IMR-90 (cell line): ENCODE measurements at places on chromosomes 16 and 17. TPM values are rescaled to one million over a fixed set of nuclear protein-coding genes. Genes with fewer than 3 reads are reported as not detected.

DNA sequence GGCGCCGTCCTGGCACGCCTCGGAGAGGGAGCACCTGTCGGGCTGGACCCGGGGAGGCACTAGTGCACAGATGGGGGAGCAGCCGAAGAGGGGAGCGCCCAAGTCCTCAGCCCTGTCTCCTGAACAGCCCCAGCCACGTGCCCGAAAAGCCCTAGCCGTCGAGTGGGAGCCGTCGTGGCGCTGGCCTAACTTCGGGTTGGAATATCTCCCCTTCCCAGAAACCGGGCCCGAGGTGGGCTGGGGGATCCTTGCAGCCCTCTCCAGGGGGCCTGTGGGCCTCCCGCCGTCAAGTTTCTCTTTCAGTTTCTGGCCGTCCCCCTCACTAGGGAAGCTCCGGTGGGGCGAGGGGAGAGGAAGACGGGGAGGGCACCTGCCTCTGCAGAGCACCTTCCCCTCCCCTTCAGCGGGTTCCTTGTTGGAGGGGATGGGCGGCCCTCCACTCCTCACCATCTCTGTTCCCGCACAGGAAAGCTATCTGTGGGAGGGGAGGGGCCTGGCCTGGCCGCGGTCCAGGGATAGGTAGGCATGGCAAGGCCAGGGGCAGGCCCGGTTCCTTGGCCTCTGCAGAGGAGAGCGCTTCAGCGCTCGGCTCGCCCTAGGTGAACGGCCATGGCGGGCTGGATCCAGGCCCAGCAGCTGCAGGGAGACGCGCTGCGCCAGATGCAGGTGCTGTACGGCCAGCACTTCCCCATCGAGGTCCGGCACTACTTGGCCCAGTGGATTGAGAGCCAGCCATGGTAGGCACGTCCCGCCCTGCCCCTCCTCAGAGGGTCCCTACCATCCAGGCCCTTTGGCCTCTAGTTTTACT is 709 bp downstream of the STAT5A start:
- H3K27me3 ChIP-seq = no peaks in the 10 kb centered on the region; the same call in 1 of the 2 replicates
- H3K27ac ChIP-seq = no peak overlapping the region
- H3K4me1 ChIP-seq = peaks cover 14% of the 10 kb centered on the region
- no peaks in the 10 kb centered on the region for H3K36me3 ChIP-seq
- no peak for DNase-seq
- H3K4me3 ChIP-seq = peak overlapping the region; percentile 63

GRCh38 chr17:57447357-57447989 is 191.2 kb downstream of the MSI2 start:
- DNase-seq = no peak
- peaks cover 21% of the 10 kb centered on the region for H3K4me1 ChIP-seq
- H3K27ac ChIP-seq = no peak overlapping the region
- H3K27me3 ChIP-seq = no peaks in the 10 kb centered on the region

DNA sequence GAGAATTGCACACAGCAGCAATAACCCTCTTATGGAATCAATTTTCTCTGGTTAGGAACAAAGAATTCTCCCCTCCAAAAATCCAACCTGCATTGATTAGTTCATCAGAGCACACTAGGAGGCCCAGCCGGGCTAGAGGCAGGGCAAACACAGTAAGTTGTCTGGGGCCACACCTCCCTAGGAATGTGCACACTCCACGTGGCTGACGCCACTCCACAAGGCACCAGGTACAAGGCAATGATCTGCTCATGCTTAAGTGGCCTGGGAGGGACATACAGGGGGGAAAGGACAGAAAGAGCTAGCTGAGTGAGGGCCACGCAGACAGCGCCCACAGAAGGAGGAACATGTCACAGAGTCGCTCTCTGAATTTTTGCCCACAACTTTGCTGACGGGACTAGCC is 107.6 kb downstream of the SLC39A11 start:
- no peak overlapping the region for H3K4me3 ChIP-seq
- peaks cover 15% of the 10 kb centered on the region for H3K4me1 ChIP-seq
- no peak for DNase-seq
- no peaks in the 10 kb centered on the region for H3K36me3 ChIP-seq
- H3K27ac ChIP-seq = no peak overlapping the region
- H3K27me3 ChIP-seq = no peaks in the 10 kb centered on the region

DNA sequence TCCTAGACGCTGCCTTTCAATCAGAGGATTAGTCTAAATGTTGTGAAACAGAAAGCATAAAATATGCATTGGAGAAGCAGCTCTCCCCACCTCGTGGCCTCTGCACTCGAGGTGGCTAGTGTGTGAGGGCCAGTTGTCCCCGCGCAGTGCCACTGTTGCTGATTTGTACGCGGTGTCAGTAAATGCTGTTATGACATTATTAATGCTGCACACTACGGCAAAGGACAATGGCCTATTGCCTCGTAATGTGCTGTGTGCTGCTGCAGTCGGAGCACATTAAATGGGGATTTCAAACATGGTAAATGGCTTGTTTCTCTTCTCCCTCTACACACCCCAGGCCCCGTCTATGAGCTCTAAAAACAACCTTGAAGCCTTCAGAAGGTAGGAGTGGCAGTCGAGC is 5.7 kb upstream of the MGAT5B start:
- peaks cover 17% of the 10 kb centered on the region for H3K27me3 ChIP-seq
- H3K27ac ChIP-seq = no peak overlapping the region
- peaks cover 7% of the 10 kb centered on the region for H3K4me1 ChIP-seq
- DNase-seq = no peak

DNA sequence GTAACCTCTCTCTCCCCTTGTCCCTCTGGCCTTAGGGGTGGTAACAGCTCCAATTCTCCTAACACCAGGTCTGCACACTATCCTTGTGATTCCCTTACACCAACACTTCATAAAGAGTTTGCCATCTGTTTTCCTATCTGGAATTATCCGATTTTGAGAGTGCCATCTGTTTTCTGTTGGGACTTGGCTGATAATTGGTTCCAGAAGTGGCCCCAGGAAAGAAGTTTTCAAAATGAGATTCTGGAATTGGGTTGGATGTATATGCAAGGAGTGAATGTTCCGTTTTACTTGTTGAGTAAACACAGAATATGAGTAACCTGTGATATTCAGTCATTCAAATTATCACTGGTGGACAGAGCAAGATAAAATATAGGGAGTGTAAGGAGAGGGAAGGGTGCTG is 134.1 kb upstream of the HS3ST3A1 start:
- H3K27ac ChIP-seq = no peak overlapping the region
- H3K4me3 ChIP-seq = no peak overlapping the region
- DNase-seq = no peak
- no peaks in the 10 kb centered on the region for H3K27me3 ChIP-seq
- H3K4me1 ChIP-seq = no peaks in the 10 kb centered on the region; the same call in 1 of the 2 replicates
- H3K36me3 ChIP-seq = no peaks in the 10 kb centered on the region

- H3K4me3 ChIP-seq = no peak overlapping the region
- H3K27me3 ChIP-seq = no peaks in the 10 kb centered on the region
- H3K4me1 ChIP-seq = no peaks in the 10 kb centered on the region
- no peak overlapping the region for H3K27ac ChIP-seq
- no peaks in the 10 kb centered on the region for H3K36me3 ChIP-seq
Measured at GRCh38 chr16:5763176-5763575, 665.6 kb upstream of the EEF2KMT start.

Gene MLYCD
- 1.9 and 2.7 TPM in 2 replicates for total RNA-seq

Gene GHDC
- total RNA-seq = 4.4 and 8.1 TPM in 2 replicates

Gene SLC35G6
- total RNA-seq = not detected in 2 replicates

Gene HNF1B
- total RNA-seq = not detected in 2 replicates
